ENCODE measurements at places on chromosomes 16 and 17. TPM values are rescaled to one million over a fixed set of nuclear protein-coding genes. Genes with fewer than 3 reads are reported as not detected.

Gene MFSD6L
- 4.2 TPM for polyA plus RNA-seq

Gene C16orf87
- 35.4 TPM for polyA plus RNA-seq

Gene KRTAP3-1
- not detected for polyA plus RNA-seq

DNA sequence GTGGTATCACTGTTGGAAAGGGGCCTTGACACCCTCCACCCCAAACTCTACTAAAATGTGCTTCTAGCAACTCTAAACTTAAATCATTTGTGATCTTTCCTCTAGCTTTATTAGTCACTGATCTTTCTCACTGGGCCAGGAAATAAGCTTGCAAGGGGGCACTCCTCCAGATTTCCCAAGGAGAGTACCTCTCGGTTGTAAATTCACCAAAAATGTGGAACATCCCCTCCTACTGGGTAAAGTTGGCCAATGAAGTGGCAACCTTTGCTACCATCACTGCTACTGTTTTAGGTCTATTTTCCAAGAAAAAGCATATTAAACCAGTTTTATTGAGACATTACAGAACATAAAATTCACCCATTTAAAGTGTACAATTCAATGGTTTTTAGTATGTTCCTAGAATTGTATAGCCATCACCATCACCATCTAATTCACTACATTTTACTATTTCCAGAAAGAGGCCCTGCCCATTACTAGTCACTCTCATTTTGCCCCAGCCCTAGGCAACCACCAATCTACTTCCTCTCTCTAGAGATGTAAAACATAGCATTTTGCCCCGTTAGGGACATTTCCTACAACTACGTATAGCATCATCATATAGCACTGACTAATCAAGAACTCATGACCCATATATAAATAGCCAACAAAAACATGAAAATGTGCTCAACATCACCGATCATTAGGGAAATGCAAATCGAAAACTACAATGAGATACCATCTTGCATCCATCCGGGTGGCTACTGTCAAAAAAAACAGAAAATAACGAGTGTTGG is 44.6 kb upstream of the ADCY9 start:
- DNase-seq, result no peak

- no peak for DNase-seq
These were observed 10.2 kb downstream of the CNTNAP1 start for GRCh38 chr17:42692489-42692888.

DNA sequence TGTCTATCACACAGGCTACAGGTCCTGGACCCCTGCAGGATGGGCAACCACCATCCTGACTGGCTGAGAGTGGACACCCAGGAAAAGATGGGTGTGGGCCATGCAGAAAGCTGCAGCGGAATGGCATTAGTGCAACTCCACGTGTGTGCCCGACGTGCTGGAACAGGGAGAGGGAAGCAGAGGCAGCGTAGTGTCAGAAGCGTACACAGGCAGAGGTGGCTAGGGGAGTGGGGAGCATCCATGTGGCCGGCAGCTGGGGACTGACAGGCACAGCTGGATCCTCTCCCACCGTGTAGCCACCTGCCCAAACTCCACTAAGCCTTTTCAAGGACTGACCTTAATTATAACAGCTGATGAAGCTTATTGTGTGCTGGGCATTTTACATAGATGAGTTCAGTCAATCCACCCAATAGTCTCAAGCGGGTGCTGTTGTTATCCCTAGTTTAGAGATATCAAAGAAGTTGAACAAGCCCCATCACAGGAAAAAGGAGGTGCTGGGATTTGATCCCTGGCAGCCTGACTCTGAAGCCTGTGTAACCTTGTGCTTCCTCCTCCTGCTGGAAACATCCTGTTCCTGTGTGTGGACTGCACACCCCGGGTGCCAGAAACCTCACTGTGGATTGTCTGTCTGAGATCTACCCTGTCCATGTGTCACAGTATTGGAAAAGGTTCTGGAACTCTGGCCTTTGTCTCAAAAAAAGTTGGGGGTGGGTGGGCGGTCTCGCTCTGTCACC is 114.0 kb downstream of the PRKCA start:
- DNase-seq, result no peak

DNA sequence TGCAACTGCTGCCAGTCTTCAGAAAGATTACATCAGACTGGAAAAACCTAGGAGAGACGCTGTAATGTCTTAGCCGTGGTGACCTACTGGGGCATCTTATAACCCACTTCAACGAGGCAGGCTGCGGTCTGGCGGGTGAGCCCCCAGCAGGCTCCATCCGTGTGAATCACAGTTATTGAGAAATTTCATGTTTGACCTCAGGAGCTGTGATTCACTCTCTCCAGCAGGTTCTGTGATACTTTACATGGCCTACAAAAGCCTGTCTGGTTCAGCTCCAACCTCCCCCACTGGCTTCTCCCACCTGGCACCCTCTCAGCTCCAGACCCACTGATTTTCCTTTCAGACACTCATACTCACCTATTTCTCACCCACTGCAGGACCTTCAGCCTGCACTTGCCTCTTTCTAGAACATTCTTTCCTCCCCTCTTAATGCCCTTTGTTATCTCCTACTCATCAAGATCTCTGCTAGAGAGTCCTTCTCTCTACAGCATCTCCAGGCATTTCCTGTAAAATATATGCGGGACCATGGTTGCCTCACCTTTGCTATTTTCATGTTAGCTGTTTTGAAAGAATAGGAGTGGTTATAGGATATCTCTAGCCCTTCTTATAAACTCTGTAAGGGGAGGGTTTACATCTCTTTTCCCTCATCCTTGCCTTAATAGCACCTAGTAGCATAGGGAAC is 227.9 kb downstream of the MAF start:
- DNase-seq, result no peak

DNA sequence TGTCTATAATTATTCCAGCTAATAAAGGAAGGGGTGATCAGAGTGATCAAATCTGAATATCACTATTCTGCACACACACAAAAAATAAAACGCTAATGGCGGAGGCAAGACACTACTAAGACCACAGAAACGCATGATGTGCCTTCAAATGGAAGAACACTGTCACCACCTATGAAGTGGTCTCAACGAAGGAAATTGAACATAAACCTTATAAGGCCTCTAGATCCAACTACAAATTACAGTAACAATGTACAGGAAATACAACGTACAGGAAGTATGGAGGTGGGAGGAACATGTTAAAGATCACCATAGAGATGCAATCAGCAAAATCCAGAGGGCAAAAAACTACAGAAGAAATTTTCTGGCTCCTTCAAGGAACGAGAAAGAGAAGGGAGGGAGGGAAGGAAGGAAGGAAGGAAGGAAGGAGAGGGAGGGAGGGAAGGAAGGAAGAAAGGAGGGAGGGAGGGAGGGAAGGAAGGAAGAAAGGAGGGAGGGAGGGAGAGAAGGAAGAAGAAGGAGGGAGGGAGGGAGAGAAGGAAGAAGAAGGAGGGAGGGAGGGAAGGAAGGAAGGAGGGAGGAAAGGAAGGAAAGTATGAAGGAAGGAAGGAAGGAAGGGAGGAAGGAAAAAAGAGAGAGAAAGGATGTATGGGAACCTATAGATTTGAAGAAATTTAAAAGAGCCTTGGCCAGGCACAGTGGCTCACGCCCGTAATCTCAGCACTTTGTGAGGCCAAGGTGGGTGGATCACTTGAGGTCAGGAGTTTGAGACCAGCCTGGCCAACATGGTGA is 3.1 kb upstream of the SGCA start:
- DNase-seq, result no peak

- DNase-seq, result no peak
These were observed 2.0 kb upstream of the DNAI2 start for GRCh38 chr17:74271901-74272561.

- no peak for DNase-seq
These were observed 179.4 kb upstream of the SDK2 start for GRCh38 chr17:73823684-73824083.

- DNase-seq, result no peak
These were observed at the start of gene USP6 for GRCh38 chr17:5115673-5116651. Gene USP6 (plus strand): TSS chr17:5116032. CDS start chr17:5130368, 14,336 bp downstream.

DNA sequence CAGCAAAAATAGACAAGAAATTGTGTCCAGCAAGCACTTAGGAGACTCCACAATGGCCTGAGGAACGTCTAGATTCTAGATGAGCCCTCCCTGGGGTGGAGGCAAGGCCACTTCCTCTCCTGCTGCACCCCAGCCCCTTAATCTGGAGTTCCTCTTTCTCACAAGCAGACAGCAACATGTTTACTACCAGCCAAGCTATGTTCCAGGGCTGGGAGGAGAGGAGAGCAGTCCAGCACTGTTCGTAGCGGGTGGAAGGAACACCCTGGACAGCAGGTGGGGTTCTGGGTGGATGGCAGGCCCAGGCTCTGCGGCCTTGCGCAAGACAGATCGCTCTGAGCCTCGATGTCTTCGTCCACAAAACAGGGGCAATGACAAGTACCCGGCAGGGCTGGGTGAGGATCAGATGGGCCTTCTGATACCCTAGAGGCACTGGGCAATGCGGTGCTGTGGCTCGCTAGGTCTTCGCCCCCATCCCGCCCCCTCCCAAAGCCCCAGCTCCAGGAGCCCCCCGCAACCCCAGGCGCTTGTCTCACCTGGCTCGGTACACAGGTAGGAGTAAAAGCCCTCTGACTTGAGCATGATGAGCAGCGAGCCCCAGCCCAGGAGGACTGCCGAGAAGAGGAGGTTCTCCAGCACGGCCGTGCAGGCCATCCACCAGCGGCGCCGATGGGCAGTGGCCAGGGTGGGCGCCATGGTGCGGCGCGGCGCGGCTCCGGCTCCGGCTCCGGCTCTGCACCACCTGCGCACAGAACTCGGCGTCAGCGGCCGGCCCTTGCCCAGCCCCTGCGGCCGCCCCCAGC is 1.3 kb downstream of the SLC43A2 start:
- DNase-seq, result no peak

DNA sequence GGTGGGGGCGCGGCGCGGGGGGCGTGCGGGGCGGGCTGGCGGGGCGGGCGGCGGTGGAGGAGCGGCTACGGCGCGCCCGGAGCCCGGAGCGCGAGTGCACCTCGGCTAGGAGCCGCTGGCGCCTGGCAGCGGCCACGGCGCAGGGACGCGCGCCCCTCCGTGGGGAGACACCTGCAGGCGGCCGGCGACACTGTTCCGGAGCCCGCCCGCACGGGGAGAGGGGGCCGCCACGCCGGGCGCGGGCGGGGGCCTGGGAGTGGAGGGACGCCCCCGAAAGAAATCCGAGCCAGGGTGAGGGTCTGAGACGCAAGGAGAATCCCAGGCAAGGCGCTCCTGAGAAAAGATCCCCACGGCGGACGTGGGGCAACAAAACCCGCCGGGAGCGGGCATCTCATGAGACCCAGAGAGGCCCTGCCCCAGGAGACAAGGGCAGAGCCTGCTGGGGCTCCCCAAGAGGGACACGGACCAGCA is at the start of gene GSG1L:
Gene GSG1L, minus strand, starts transcription at position 124 of the 471 bp plus-strand sequence. CDS start 290 bp downstream, outside the sequence.
- no peak for DNase-seq

DNA sequence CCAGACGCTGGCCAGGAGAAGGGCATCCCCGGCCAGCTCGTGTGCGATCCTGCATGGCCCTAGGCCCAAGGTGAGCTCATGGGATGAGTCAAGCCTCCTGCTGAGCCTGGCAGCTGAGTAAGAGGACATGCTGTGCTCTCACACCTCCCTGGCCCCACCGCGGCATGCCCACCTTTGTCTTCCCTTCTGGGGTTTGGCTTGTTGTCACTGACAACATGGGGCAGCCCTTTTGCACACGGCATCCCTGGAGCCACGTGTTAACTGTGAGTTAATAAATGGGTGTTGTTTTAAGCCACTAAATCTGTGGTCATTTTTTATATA is 8.9 kb upstream of the TNS4 start:
- no peak for DNase-seq

DNA sequence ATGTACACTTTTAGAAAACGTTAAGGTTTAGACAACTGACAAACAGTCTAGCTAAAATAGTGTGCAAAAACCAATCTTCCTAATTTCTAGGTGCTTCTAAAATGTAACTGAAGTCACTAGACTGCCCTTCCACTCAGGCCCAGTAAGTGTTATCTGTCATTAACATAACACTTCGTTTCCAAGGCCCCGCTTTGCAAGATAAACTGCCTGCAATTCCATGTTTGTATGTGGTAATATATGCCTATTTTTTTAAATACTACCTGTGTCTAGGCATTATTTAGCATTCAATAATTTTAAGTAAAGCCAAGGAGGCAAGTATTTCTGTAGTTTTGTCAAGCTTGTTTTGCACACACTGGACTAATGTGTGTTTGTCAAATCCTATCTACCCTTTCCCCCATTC is 3.2 kb downstream of the USP32 start:
- no peak for DNase-seq

- DNase-seq, result peak; percentile 80
These were observed at the start of gene AXIN2 for GRCh38 chr17:65561452-65562205. Gene AXIN2 (minus strand): TSS chr17:65561648. CDS start chr17:65558620, 3,028 bp downstream.

DNA sequence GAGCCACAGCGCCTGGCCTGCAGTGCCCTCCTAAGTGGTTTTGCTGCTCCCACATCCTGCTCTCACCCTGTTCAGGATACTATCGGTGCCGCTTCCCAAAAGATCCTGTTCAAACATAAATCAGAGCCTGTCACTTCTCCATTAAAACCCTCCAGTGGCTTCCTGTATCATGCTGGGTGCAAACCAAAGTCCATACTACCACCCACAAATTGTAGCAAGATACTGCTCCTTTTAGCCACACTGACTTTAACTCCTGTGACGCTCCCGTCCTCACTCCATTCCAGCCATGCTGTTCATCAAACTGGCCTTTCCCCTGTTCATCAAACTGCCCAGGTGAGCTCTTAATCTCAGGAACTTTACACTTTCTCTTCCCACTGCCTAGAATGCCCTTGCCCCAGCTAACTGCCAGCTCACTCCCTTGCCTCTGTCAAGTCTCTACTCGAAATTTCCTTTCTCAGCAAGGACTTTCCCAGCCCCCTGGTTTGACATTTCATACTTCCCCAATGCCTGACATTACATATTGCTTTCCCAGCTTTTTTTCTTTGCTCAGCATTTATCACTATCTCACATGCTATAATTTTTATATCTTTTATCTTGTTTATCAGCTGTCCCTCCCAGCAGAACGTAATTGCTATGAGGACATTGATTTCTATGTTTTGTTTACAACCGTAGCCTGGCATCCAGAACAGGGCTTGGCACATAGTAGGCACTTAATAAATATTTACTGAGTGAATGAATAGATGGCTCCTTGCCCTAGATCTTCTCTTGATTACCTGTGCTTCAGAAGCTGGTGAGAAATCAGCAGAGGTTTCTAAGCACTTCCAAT is 44.3 kb upstream of the SMURF2 start:
- DNase-seq, result no peak

- no peak for DNase-seq
These were observed 50.8 kb upstream of the MAF start for GRCh38 chr16:79651363-79651762.

DNA sequence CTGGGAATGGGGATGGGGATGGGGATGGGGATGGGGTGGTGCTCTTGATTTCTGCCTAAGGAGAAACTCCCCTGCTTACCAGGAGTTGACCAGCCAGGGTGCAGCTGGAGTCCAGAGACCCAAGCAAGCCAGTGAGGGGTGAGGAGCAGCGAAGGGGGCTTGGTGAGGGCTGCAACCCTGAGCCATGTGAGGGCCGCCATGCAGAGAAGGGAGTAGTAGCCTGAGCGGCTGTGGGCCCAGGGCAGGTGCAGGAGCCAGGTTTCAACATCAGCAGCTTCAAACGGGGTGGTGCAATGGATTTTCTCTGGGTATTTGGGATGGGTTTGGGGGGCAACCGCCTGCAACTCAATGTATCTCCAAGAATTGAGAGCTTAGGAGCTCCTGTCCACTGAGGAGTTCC is 35.2 kb downstream of the COX4I1 start:
- no peak for DNase-seq

Data from right renal pelvis (tissue), 4 donors.